ENCODE measurements at places on chromosomes 3 and 15. TPM values are rescaled to one million over a fixed set of nuclear protein-coding genes. Genes with fewer than 3 reads are reported as not detected.

UCN2 gene
- total RNA-seq, result not detected

UBE2E1 gene
- 85.9 TPM for total RNA-seq

CTDSPL gene
- 41.0 TPM for total RNA-seq

GOLGA6L10 gene
- 0.34 TPM for total RNA-seq

DNA sequence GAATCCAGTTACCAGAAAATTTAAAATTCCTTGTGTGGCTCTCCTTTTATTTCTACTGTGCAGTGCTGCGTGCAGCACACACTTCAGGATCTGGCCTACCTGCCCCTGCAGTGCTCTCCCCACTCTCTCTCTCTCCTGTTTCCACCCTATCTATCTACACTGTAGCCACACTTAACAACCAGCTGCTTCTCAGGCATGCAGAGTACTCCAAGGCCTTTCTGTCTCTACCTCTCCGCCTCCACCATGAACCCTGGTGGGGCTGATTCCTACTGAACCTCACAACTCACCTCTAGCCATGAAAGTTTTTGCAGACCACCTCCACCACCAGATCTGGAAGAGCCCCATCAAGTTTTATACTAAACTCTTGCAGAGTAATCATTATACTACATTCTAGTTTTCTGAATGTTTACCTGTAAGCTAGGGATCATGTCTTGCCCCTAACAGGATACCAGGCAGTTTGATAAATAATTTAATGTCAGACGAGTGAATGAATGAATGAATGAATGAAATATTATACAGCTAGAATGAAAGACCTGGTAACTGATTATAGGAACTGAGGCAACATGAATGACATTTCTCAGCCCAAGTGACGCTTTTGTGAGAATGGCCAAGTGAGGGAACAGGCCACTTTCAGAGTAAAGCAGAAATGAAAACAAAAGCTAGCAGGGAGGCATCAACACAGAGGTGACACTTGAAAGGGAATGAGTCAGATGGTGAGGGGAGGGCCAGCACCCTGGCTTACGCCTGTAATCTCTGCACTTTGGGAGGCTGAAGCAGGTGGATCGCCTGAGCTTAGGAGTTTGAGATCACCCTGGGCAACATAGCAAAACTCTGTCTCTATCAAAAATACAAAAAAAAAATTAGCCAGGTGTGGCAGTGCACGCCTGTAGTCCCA lies 363.5 kb downstream of the FOXP1 start:
- H3K27ac ChIP-seq, result no peak overlapping the region
- H3K27me3 ChIP-seq, result no peaks in the 10 kb centered on the region
- no peaks in the 10 kb centered on the region for H3K36me3 ChIP-seq

DNA sequence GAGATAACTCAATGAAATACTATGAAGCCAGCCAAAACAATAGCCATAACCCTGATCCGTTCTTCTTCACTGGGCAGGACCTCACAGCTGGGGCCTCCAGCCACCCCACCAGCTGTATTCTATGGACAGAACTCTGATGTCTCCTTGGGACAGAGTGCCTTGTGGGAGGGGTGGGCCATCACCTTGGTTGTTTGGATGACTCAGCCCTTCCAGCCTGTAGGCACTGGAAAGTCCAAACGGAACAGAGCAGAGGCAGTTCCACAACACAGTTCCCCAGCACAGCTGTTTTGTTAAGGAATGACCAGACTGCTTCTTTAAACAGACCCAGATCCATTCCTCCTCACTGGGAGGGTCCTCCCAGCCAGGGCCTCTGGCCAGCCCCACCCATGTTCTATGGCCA lies 31.9 kb upstream of the ZBED2 start:
- no peaks in the 10 kb centered on the region for H3K27me3 ChIP-seq
- H3K36me3 ChIP-seq, result no peaks in the 10 kb centered on the region
- no peak overlapping the region for H3K4me3 ChIP-seq
- no peaks in the 10 kb centered on the region for H3K4me1 ChIP-seq
- H3K27ac ChIP-seq, result no peak overlapping the region

- H3K27ac ChIP-seq, result no peak overlapping the region
- H3K4me3 ChIP-seq, result no peak overlapping the region
- no peak for DNase-seq
- no peaks in the 10 kb centered on the region for H3K27me3 ChIP-seq
- H3K36me3 ChIP-seq, result no peaks in the 10 kb centered on the region
- H3K4me1 ChIP-seq, result no peaks in the 10 kb centered on the region
These were observed 11.4 kb downstream of the RAB6B start for GRCh38 chr3:133884054-133884886.

- no peak overlapping the region for H3K27ac ChIP-seq
- no peaks in the 10 kb centered on the region for H3K27me3 ChIP-seq
- H3K4me1 ChIP-seq, result no peaks in the 10 kb centered on the region
- no peaks in the 10 kb centered on the region for H3K36me3 ChIP-seq
- DNase-seq, result no peak
- no peak overlapping the region for H3K4me3 ChIP-seq
These were observed 41.6 kb downstream of the MRAS start for GRCh38 chr3:138389841-138390581.

DNA sequence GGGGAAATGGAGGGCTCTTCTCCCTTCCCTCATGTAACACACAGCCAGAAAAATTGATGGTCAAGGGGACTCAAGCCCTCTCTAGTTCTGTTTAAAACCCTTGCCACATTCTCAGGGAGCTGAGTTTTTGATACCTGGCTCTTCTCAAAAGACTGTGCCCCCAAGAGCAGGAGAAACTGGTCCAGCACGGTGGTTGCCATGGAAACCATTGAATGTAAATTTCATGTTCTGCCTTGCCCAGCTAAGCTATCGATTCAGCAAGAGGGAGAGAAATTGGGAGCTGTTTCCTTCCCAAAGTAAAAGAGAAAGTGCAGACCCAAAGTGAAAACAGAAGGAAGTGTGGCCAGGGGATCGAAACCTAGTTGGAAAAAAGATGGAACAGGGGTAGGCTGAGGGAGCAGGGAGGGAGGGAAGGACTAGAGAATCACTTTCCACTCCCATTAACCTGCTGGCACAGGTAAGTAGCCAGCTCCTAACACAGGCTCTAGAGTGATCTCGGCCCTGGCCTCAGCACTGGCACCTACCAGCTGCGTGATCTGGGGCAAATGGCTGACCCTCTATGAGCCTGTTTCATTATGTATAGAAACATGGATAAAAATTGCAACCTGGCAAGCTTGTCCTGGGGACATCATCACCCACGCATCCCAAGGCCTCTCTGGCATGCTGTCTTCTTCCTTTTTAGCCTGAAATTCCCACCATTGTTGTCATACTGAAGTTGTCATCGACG lies 140.9 kb downstream of the TPRA1 start:
- peak; percentile 2 for DNase-seq
- H3K4me1 ChIP-seq, result no peaks in the 10 kb centered on the region
- H3K27ac ChIP-seq, result no peak overlapping the region
